ENCODE measurements at places on chromosomes 11 and 22.

GRCh38 chr11:106415510-106415909 lies 338.0 kb downstream of the AASDHPPT start:
- DNase-seq = no peak

- DNase-seq = no peak
These were observed 20.0 kb downstream of the MTFP1 start for GRCh38 chr22:30445438-30446145.

DNA sequence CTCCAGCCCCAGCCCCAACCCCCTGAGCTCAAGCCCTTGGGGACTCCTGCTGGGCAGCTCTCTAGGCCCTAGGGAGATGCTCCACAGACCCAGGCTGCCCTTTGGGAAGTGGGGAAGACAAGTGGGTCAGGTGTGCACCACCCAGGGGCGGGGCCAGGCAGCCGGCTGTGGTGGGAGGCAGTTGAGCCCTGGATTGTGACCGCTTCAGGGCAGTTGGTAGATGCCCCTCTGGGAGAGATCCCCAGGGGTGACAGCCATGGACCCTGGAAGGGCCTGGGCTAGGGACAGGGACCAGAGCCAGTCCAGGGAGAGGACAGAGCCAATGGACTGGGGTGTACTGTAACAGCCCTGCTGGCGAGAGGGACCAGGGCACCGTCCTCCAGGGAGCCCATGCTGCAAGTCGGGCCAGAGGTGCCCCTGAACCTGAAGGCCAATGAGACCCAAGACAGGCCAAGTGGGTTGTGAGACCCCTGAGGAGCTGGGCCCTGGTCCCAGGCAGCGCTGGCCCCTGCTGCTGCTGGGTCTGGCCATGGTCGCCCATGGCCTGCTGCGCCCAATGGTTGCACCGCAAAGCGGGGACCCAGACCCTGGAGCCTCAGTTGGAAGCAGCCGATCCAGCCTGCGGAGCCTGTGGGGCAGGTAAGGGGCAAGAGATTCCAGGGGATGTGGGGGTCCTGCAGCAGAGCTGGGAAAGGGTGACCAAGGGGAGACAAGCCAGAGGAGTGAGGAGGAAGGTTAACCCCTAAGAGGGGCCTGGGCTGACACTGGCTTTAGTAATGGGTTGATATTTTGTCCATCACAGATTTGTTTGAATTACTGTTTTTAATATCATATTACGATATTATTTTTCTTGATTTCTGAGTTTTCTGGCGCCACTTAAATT lies at the start of gene IGLL5:
Gene IGLL5 (plus strand): TSS at position 196 of the 883 bp plus-strand sequence. CDS start 238 bp downstream, at position 434.
- no peak for DNase-seq

DNA sequence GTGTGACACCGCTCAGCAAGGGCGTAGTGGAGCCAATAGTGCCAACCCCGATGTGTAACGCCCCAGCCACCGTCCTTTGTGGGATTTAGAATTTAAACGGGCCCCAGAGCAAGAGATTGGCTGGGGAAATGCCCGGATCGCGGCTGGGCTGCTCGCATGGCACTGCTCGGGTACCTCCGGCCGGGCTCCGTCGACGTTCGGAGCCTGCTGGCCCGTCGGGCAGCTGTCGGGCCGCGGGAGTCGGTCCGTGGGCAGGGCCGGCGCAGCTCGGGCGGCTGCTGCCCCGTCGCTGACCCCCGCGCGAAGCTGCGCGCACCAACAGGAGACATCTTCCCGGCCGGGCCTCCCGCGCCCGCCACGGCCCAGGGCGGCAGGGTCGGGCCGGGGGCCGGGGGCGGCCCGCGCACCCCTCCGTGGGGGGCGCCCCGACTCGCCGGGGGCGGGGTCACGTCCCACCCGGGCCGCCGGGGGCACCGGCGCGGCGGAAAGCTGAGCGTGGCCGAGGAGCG lies 1.3 kb upstream of the KDM2A start:
- DNase-seq = no peak

DNA sequence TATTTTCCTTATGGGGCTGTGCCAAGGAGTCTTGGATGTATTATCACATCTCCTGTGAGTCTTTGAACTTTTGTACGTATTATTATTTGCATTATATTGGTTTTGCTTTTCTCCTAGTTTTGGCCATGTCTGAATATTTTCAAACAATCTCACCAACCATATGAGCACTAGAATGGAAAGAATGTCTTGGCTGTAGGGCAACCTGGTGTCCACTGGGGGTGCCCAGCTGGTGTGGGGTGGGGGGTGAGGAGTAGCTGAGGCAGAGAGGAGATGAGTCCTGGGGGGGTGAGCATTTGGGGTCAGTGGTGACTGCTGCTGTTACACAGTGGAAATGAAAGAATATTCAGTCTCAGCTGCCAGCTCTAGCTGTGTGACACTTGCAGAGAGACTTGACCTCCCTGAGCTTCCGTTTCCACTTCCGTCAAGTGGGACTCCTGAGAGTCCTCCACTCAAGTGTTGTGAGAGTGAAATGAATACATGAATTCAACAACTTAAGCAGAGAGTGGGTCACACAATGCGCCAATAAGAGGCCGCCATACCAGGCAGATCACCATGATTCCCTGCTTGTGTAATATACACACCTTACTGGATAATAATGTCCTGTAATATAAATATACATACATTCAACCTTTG lies 12.7 kb upstream of the PVALB start:
- no peak for DNase-seq

DNA sequence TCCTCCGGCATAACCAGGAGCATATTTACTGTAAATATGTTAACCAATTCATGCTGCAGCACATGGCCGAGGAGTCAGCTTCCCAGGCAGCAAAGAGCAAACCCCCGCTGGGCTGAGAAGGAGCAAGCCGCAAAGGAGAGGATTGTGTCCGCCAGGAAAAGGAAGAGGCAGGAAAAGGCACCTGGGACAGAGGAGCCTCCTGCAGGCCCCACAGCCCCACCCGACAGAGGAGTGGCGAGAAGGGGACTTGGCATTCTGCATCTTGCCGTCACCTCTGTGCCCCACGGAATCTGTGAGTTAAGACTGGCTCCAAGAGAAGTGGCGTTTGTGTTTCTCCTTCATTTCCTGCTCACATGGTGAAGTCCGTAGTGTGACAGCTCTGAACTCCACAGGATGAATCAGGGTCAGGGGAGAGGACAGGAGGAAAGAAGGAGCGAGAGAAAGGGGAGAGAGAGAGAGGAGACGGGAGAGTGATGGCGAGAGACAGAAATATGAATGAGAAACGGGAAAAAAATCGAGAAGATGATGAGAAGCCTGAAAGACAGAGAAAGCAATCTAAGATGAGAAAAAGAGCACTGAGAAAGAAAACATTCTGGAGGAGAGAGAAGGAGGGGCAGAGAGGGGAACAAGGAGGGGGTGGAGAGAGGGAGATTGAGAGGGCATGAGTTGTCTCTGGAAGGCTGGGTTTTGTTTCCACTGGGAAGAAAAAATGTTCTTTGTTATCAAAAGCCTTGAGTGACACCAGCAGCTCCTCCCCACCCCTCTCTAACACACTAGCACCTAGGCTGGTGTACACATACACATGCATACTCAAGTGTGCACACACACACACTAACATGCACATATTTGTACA lies 489.6 kb downstream of the MN1 start:
- DNase-seq = no peak

DNA sequence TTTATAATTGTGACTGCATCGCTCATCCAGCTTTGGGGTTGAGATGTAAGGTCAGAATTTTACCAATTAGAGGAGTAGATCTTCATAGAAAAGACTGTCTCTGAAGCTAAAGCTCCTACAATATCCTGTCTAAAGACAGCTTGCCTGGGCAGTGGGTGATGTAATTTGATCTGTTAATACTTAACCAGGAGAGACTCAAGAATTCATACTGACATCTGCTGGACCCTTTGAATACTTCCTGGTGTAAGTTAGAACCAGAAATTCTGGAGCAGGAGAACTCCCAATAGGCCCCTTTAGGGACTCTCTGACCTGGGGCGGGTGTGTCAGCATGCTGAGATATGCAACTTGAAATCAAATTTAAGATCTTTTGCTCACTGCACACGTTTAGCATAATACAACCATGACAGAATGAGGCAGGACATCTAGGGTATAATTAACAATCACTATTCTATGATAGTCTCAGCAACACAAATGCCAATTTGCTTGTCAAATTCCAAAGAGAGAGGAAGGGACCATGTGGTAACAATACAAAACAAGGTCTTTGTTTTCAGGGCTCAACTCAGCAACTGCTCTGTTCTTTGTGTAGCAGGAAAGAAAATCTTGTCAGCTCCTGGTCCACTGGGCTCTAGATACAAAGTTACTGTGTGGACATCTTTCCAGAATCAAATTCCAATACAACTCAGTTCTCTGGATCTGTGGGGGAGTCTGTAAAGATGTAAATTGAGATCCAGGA lies 143.9 kb downstream of the INSC start:
- no peak for DNase-seq

DNA sequence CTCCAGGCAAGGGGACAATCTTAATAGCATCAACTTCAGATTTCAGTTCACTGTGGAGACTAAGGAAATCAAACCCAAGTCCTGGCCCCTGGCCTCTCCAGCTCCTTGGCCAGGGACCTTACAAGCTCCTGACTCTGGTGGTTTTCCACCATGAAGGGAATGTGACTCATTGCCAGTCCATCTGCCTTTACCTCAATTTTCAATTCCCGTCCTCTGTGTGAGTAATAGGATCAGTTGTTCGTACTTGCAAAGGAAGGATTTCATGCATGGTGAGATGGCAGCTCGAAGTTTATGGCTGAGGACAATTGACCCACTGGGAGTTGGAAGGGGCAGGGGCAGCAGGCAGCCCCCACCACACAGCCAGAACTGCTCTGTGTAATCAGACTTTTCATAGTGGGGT lies 42.5 kb downstream of the INSC start:
- DNase-seq = no peak

Measured in GM12892 (cell line).